ENCODE measurements at places on chromosomes 11 and 22.

- no peak for DNase-seq
These were observed 6.9 kb downstream of the KMT5B start for GRCh38 chr11:68206211-68206610.

- no peak for DNase-seq
These were observed 46.9 kb downstream of the PANX1 start for GRCh38 chr11:94175535-94175934.

DNA sequence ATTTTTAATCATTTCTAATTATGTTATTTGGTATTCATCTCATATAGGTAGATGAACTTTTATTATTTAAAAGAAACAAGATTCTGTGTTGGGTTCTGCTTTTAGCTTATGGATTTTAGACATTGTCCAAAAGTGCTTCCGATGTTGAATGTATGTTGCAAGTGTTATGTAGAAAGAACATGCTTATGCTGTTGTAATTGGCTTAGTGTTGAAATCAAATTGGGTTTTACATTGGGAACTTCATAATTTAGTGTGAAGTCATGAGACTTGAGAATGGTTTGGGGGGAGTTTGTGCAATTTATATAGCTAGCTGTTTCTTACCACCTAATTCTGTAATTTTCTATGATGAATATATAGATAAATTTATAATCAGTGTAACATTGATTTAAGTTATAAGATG, 3.6 kb downstream of the MTMR3 start:
- DNase-seq = no peak

- no peak for DNase-seq
These were observed 52.3 kb downstream of the SIK3 start for GRCh38 chr11:117045956-117046355.

DNA sequence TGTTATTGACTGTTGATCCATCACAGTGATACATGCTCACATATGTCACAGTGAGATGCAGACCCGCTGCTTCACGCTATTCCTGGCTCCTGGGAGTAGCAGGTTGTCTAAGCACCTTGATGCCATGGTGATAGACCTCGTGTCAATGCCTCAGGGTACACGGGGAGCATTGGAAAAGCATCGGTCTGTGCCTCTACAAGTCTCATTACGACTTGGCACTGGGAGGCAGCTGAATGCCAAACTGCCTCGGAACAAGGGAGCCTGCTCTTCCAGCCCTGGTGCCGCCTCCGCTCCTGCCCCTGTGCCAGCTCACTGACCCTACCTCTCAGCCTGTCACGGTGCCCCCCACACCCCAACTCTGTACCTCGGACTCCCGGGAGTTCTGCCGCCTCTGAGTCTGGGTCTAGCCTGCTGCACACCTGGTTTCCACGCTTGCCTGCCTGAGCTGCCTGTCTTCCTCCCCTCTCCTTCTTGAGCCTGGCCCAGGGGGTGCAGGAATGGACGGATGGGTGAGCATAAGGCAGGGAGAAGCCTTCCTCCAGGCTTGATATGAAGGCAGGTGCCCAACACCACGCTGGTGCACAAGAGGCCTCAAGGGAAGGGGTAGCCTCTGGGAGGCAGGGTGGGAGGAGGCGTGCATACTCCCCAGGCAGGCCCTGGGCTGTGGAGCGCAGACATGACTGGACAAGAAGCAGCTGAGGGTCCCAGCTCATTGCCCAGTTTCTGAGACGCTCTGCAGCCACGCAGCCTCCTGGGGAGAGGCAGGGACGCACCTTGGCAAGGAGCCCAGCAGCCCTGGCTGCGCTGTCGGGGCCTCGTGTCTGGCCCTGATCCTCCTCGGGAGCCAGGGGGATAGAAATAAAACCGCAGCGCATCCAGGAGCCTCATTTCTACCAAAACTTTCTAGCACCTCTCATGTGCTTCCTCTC, 1.8 kb upstream of the NFAM1 start:
- DNase-seq = no peak

- DNase-seq = no peak
These were observed 45.2 kb upstream of the SLC5A12 start for GRCh38 chr11:26767060-26767459.

- DNase-seq = no peak
These were observed 104.9 kb downstream of the KCNC1 start for GRCh38 chr11:17839450-17839849.

DNA sequence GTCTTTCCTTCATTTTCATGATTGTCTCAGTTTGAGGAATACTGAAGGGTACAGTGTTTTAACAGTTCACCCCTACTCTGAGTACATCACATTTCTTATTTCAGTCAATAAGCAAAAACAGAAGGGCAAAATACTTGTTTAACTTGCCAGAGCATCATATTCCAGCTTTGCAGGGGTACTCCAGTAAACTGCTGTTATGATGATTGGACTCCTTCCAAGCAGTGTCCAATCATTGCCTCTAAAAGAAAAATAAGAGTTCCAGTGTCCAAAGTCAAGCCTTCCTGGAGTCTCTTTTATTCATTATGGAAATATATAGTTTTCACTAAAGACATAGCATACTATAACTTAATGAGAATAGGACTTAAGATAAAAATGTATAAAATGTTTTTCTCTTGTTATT, 105.1 kb downstream of the FANCF start:
- DNase-seq = no peak

- no peak for DNase-seq
These were observed 11.0 kb downstream of the OSBPL5 start for GRCh38 chr11:3154001-3154599.

DNA sequence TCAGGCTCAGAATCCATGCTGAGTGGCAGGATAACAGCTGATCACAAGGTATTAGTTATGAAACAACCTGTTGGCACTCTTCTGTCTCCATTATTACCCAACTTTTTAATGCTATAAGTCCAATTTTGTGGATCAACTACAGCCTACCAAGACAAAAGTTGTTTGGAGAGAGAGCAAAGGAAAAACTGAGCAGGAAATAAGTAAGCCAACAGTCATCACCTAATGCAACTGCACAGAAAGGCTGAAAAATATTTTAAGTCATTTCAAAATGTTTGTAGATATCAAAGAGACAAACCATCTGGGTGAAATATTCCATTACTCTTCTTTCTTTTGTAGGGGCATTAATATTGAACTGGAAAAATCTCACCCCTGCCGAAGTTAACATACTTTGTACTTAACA, 41.6 kb downstream of the FDX1 start:
- no peak for DNase-seq

GRCh38 chr22:48321986-48322545, 1505.6 kb downstream of the BRD1 start:
- DNase-seq = no peak

DNA sequence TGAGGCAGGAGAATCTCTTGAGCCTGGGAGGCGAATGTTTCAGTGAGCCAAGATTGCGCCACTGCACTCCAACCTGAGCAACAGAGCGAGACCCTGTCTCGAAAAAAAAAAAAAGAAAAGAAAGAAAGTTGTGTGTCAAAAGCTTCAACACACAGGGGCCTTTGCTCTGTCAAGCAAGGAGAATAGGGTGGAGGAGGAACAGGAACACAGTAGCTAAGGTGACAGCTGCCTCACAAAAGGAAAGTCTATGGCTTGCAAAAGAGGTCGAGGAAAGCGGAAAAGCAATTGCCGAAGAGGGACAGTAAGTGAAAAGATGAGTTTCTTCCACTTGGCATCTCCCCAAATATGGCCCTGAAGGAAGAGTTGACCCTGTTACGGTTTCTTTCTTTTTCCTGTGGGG, 26.5 kb upstream of the TMA7B start:
- DNase-seq = no peak

- no peak for DNase-seq
These were observed 131.1 kb upstream of the FIBIN start for GRCh38 chr11:26862801-26863200.

- DNase-seq = no peak
These were observed 48.7 kb downstream of the CWC15 start for GRCh38 chr11:94924612-94925011.

GRCh38 chr11:130076778-130077481, 7.2 kb downstream of the APLP2 start:
- no peak for DNase-seq

- DNase-seq = no peak
These were observed 82.2 kb downstream of the DEPDC5 start for GRCh38 chr22:31836010-31836409.

DNA sequence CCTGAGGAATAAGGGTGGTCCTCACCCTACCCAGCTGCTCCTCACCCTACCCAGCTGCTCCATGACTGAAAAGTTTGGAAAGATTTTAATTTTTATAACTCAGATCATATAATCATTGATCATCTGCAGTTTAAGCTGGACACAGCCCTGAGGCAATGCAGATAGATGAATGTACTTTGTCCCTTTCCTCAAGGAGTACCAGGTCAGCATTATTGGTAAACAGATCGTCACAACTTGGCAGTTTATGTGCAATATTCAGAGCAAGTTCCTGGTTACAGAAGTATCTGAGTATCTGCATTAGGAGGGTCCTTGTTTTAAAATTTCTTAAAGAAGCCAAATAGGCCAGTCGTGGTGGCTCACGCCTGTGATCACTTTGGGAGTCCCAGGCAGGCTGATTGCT, 3.6 kb downstream of the TNRC6B start:
- DNase-seq = no peak

GRCh38 chr22:47355776-47356510, 593.5 kb downstream of the TBC1D22A start:
- no peak for DNase-seq

DNA sequence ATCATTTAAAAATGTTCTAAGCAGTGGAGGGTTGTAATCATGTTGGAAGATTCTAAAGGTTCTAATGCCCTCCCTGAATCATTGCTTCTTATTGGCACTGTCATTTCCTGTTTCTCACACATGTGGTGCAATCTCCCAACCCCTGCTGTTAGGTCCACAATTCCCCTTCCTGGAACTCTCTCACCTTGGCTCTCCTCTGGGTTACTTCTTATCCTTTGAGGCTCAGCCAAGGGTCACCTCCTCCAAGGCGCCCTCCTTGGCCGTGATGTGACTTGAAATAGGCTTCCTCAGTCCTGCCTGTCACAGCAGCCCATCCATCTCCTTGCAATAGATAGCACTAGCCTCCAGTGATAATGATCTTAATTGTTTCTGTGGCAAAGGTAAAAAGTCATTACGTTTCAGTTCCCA, 149.8 kb downstream of the TTC17 start:
- DNase-seq = no peak

DNA sequence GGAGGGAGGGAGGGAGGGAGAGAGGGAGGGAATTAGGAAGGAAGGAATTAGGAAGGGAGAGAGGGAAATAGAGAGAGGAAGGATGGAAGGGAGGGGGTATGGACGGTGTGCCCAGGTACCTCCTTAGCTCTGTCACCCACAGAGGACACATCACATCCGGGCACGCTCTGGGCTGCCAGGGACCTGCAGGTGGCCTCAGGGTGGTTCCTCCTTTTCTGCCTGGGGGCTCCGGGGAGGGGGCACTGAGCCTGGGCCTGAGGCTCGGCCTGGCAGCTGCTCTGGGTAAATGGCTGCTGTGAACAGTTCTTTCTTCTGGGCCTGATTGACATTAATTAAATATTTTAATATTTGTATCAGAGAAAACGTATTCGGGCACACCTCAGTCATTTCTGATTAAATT, 733.5 kb downstream of the BRD1 start:
- DNase-seq = peak; percentile 27

- DNase-seq = no peak
These were observed 5.4 kb downstream of the TBC1D10C start for GRCh38 chr11:67409261-67409666.

DNA sequence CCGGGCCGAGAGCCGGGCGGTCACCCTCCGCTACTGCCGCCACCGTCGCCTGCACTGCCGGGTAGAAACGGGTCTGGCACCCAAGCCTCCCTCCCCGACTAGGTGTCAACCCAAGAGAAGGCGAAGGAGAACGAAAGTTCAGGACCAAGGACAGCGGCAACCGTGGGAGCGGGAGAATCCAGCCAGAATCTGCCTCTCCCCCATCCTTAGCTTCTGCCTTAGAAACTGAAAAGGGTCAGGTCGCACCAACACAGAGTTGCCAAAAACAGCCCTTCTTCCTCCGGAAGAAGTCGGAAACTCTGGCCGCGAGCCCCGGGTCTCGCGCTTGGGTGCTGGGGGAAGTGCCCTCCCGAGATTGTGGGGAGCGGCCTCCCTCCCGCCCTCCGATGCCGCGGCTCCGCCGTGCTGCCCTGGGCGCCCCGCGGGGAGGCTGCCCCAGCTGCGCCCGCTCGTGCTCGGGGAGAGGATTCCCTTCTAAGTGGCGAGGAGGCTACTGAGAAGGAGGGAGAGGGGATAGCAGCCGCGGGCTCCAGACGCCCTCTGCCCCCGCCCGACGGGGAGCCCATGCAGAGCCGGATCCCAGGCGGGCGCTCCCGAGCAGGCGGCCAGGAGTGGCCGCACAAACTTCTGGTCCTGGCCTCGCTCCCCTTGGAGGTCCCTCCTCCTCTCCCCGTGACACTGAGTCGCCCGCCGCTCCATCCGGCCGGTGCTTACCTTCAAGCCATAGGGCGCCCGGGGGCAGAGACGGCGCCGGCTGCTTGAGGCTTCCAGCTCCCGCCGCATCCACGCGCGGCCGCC, 637 bp downstream of the DRD2 start:
- DNase-seq = peak; percentile 92

- no peak for DNase-seq
These were observed 64.8 kb downstream of the MIAT start for GRCh38 chr22:26722159-26722558.

- DNase-seq = no peak
These were observed 306.8 kb downstream of the TBC1D22A start for GRCh38 chr22:47069270-47069669.

DNA sequence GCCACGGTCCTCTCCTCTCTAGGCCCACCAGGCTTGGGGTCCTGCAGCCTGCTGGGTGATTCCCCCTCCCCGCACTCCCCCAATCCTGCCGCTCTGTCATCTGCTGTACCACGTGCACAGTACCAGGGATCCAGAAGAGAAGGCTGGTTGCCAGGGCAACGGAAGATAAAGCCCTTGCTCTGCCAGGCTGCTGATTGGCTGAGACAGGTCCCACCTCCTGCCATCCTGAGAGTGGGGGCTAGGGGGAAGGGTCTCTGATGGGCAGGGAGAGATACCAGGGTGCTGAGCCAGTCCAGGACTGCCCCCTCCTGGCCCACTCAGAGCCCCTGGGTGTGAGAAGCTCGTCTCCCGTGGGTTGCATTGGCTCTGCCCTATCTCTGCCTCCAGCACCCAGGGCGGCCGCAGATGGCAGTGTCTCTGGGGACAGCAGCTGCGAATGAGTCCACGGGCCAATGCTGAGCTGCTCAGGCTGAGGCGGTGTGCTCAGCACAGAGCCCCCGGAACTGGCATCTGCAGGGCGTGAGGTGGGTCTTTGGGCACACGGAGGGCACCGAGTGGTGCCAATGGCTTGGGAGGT, at the start of gene SMIM45:
Gene SMIM45 (plus strand): TSS at position 253 of the 577 bp plus-strand sequence.
- no peak for DNase-seq

DNA sequence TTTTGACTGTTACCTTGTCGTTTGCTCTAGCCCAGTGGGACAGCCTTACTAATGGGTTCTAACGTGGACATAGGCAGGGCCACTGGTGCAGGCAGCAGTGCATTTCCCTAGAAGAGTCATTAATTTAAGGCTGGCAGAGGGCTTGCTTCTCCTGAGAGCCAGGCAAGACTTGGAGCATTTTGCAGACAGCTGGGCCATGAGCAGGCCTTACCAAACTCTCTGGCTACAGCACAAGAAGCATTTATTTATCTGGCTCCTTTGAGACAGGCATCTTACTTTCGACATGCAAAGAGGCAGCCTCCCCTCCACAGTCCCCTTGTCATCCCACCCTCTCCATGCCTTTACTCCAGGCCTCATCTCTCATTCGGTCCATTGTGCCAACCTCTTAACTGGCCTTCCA, 139.9 kb downstream of the CSNK2A3 start:
- DNase-seq = no peak
